Activated CD4-positive, alpha-beta T cell treated with anti-CD3 and anti-CD28 coated beads, Interleukin-2, amount 10 ng/mL, durations not matched to agents 24 days and 14 days (primary cell): ENCODE measurements at places on chromosomes 7 and 10. TPM values are rescaled to one million over a fixed set of nuclear protein-coding genes. Genes with fewer than 3 reads are reported as not detected.

Gene UNCX
- total RNA-seq = not detected in 2 replicates

Gene LEP
- not detected in 2 replicates for total RNA-seq

Gene IKZF1
- 282 and 292 TPM in 2 replicates for total RNA-seq

Gene HTR5A
- total RNA-seq = not detected in 2 replicates

Gene PANK1
- total RNA-seq = 4.8 and 4.9 TPM in 2 replicates

Gene SEMA3E
- total RNA-seq = not detected in 2 replicates

Gene RBP4
- total RNA-seq = not detected in 2 replicates

Gene SPDYE16
- total RNA-seq = 0.47 TPM in 1 of 2 replicates, not detected in the other

Gene MSS51
- total RNA-seq = 2.5 and 2.8 TPM in 2 replicates

Gene ADAM12
- not detected in 2 replicates for total RNA-seq

Gene GPER1
- 0.09 TPM in 1 of 2 replicates, not detected in the other for total RNA-seq

Gene ZNF503
- 0.07 and 0.09 TPM in 2 replicates for total RNA-seq

Gene GIMAP2
- total RNA-seq = 28.2 TPM in 2 replicates

Gene FGFBP3
- total RNA-seq = 2.5 and 2.7 TPM in 2 replicates

Gene A1CF
- total RNA-seq = not detected in 2 replicates

Gene GPR85
- not detected in 2 replicates for total RNA-seq

Gene MYL10
- not detected in 2 replicates for total RNA-seq

Gene TYW1
- 20.9 and 21.1 TPM in 2 replicates for total RNA-seq

Gene CTAGE8
- 0.99 and 2.0 TPM in 2 replicates for total RNA-seq

Gene NODAL
- total RNA-seq = not detected in 2 replicates

Gene EPO
- total RNA-seq = 0.40 TPM in 1 of 2 replicates, not detected in the other

Gene IDI2
- not detected in 2 replicates for total RNA-seq

Gene TAS2R3
- 1.2 and 2.2 TPM in 2 replicates for total RNA-seq

Gene FRMD4A
- total RNA-seq = 0.45 and 0.98 TPM in 2 replicates

Gene ANKRD61
- 0.31 and 0.58 TPM in 2 replicates for total RNA-seq

Gene SORCS1
- not detected in 2 replicates for total RNA-seq
